ENCODE measurements at places on chromosomes 12 and 14. TPM values are rescaled to one million over a fixed set of nuclear protein-coding genes. Genes with fewer than 3 reads are reported as not detected.

TAPBPL gene
- 15.7 TPM for total RNA-seq

TPPP2 gene
- total RNA-seq: not detected

NAA30 gene
- total RNA-seq: 21.4 TPM

ZFHX2 gene
- total RNA-seq: 0.30 TPM

FGD6 gene
- total RNA-seq: 18.7 TPM

TEX22 gene
- 0.30 TPM for total RNA-seq

IFNG-AS1 gene
- not detected for total RNA-seq

SLC39A5 gene
- not detected for total RNA-seq

CLEC1B gene
- total RNA-seq: not detected

NTN4 gene
- total RNA-seq: 2.1 TPM

GNPNAT1 gene
- total RNA-seq: 21.4 TPM

JPH4 gene
- not detected for total RNA-seq

ACOT6 gene
- not detected for total RNA-seq

P2RX7 gene
- total RNA-seq: 0.89 TPM

CDKN1B gene
- 17.5 TPM for total RNA-seq
